Left forelimb (tissue), 1 donor: ENCODE measurements at places on chromosomes 5 and 9.
A peak's percentile ranks its signal among the peaks of the same experiment; 100 is the strongest.

GRCh38 chr5:67426961-67427849 is 230.6 kb upstream of the CD180 start:
- DNase-seq: no peak

- no peak for DNase-seq
Measured at GRCh38 chr9:123470121-123470782, 114.3 kb downstream of the CRB2 start.

GRCh38 chr5:149432376-149432775 is 53.3 kb upstream of the IL17B start:
- no peak for DNase-seq

DNA sequence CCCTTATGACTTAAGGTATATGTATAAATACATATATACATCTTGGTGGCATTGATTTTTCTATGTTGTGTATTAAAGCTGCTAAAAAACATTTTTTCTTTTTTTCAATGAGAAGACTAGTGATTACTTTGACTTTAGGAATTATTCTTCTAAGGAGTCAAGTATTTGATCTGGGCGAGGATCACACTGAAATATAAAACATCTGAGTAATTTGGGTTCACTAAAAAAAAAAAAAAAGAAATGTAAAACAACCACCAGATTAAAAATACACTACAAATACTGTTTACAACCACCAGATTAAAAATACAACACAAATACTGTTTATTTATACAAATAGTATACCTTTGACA is 9.0 kb downstream of the UBAP1 start:
- DNase-seq: no peak

DNA sequence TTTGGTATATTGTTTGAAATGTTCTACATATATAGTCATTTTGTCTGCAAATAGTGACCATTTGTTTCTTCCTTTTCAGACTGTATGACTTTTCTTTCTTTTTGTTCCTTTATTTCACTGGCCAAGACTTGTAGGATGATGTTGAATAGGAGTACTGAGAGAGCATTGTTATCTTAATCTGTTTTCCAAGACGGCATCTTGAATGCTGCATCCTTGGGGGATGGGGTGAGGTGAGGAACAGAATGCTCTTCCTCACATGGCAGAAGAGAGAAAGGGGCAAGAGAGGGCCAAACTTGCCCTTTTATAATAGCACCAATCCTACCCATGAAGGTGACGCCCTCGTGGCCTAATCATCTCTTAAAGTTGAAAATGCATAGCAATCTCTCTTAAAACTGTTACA is 3.7 kb upstream of the ZNF510 start:
- no peak for DNase-seq

DNA sequence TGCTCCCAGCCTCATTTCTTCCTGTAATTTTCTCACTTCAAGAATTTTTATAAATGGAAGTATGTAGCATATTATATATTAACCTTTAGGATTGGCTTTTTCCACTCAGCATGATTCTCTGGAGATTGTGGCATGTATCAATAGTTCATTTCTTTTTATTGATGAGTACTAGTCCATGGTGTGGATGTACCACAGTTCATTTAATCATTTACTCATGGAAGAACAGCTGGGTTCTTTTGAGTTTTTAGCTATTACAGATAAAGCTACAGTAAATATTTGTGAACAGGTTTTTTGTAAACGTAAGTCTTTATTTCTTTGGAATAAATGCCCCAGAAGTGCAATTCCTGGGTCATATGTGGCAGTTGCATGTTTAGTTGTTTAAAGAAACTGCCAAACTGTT is 76.1 kb downstream of the UHRF2 start:
- no peak for DNase-seq

- no peak for DNase-seq
Measured at GRCh38 chr5:103245761-103246160, 12.8 kb upstream of the MACIR start.

GRCh38 chr9:111114486-111114885 is 76.2 kb upstream of the LPAR1 start:
- no peak for DNase-seq

- DNase-seq: no peak
Measured at GRCh38 chr9:130058154-130058553, 4.4 kb downstream of the GPR107 start.

GRCh38 chr9:108040783-108041182 is 551.2 kb upstream of the KLF4 start:
- no peak for DNase-seq

GRCh38 chr5:2863675-2864433 is 112.4 kb upstream of the IRX2 start:
- DNase-seq: no peak

DNA sequence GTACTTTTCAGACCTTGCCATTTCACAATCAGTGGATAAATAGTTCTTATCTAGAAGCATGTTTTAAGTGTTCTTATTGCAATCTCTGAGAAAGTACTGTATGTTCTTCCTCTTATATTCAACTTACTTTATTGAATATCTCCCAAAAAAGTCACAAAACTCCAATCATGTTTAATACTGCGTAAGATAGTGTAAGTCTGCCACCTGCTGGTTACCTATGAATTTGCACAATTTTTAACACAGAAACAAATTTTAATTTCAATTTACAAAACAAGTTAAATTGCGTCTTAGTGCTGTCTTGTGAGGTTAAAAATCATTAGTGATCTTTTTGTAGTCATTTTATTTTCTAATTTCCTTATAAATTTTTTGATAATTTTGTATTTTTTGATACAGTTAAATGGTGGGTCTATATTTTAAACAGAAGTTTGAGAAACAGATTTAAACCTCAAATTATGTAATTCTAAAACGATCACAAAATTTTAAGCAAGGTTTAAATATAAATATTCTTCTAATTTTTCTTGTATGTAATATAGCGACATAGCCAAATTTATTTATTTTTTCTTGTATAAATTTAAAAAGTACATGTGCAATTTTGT is 115.8 kb downstream of the EMB start:
- DNase-seq: no peak

GRCh38 chr5:100790170-100790665 is 112.9 kb downstream of the ST8SIA4 start:
- no peak for DNase-seq

DNA sequence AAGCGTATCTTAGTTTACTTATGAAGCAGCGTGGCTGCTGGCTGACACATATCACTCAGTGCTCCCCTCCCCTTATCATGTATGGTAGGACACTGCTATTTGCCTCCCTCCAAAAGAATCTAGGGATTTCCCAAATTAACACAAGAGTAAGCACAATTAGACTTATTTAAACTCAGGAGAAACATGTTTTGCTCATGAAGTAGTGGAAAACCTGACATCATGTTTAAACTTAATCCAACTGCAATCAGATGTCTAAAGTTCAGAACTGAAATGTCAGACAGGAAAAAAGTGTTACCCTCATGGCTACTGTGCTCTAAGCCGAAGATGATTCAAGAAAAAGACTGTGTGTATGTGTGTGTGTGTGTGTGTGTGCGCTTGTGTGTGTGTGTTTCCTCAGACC is 324.1 kb upstream of the TNC start:
- no peak for DNase-seq

- DNase-seq: no peak
Measured at GRCh38 chr5:90015584-90016018, 394.0 kb downstream of the CETN3 start.

- DNase-seq: no peak
Measured at GRCh38 chr5:180090769-180091546, 19.4 kb upstream of the RNF130 start.

GRCh38 chr5:150302301-150303069 is at the start of gene ARSI:
TSS of gene ARSI (minus strand) at chr5:150302905. CDS start at chr5:150302373, 532 bp downstream.
- DNase-seq: peak; percentile 90

DNA sequence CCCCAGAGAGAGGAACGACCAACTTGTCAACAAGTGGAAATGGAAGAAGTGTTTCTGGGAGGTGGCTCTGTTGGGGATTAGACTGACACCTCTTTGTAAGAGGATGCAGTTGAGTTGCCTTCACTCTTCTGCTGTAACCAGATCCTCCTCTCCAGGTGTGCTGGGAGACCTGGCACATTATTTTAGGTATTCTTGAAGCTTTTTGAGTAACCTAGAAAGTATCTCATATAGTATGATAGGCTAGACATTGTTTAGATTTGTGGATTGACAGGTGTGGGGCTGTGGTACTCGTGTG is 21.6 kb downstream of the SNX30 start:
- no peak for DNase-seq

GRCh38 chr5:2451100-2451499 is 300.4 kb downstream of the IRX2 start:
- DNase-seq: no peak

- no peak for DNase-seq
Measured at GRCh38 chr9:101356619-101357018, 28.2 kb downstream of the BAAT start.

- no peak for DNase-seq
Measured at GRCh38 chr5:113209498-113209897, 225.3 kb downstream of the TSSK1B start.

DNA sequence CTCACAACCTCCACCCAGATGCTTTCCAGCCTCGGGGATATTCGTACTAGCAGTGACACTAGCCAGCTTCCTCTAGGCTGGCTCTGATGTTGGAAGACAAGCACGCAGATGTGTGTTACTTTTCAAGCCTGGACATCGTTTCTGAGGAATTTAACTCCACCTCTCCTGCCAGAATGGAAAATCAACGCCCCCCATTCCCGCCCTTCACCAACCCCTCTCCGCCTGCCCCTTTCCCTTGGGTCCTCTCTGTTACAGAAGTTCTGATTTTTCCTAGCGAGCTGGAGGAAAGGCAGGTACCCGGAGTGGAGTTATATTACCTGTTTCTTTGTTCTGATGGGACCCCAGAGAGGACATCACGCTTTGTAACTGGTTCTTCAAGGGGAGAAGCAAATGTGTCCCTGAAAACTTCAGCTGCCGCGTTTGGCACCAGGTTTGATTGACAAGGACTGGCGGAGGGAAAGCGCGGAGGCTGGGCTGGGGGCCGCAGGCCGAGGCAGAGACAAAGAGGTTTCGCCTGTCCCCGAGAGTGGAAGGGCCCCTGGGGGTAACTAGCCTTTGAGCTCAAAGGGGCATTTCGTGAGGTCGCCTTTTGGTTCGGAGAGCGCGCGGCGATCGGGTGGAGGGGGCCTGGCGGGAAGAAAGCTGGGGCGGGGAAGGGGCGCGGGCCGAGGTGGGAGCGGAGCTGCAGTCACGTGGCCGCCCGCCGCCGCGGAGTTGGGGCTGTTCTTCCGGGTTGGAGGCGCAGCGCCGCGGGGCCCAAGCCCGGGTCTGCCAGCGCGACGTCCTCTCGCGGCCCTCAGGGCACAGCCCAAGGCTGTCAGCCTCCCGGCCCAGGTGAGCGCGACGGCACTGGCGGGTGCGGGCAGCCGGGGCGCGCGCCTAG is at the start of gene NNT:
NNT (plus strand) TSS at position 720 of the 883 bp plus-strand sequence. CDS start 6,016 bp downstream, outside the sequence.
- peak; percentile 90 for DNase-seq

DNA sequence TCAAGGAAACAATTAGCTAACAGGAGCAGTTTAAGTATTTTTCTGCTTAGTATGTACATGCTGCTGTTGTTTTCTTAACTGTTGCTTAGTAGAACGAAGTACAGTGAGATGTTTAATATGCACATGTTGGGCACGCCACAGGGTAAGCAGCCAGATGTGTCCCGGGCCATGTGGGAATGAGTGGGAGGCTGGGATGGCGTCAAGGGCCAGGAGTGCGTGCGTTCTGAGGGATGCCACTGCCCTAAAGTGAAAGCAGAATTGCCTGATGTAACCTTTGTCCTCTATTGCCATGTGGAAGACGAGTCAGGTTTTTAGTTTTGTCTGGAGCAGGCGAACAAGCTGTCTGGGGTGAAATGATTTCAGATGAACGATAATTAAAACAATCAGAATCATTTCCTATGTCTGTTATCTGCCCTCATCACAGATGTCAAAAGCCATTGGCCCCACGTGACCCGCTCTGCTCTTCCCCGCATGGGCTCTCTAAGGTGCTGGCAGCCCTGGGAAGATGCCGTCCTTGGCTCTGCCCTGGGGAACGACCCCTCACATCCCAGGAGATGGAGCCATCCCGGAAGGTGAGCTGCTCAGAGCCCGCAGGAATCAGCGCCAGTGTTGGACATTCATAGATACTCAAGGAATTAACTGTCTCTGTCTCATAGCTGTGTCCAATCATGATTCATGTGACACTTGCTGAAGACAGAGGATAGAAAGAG is 356.6 kb upstream of the IRX4 start:
- DNase-seq: no peak

GRCh38 chr5:44246986-44247385 is 142.2 kb downstream of the FGF10 start:
- no peak for DNase-seq

DNA sequence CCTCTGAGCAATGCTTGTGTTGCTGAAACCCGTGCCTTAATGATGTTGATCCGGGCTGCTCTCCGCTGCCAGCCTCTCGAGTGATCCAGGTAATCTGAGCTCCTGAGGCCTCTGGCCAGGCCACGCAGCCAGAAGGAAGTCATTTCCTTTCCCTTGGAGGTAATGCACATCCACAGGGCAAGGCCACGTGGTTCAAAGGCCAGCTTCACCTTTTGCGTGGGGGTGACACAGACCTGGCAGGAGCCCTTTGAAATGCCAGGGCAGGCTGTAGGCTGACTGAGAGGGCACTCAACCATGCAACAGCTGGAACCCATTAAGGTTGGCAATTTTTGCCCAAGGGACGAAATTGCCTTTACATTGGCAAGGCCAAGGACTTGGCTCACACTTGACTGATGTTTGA is 80.4 kb downstream of the LIX1 start:
- no peak for DNase-seq

DNA sequence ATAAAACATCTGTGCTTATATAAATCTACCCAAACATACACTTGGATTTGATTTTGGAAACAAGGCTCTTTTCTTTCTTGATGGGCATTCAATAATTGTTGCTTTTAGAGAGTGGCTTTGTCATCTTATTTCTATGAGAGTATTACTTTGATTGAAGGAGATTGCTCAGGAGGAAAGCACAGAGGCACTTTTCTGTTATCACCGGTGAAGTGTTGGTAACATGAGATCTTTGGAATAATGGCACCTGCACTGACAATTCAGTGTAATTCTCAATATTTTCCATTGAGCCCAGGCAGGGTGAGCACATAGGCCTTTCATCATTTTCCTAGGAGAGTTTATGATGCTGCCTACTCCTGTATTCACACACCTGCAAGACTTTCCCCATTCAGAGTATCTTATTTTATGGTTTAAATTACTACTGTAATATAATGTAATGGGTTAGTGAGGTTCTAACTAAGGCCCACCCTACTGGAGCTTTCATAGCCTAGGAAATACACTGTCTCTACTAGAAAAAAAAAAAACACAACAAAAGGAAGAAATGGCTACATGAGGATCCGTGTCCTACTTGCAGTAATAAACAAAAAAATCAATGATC is 244.3 kb downstream of the DENND1A start:
- DNase-seq: no peak

- no peak for DNase-seq
Measured at GRCh38 chr9:7266911-7267595, 509.3 kb downstream of the KDM4C start.

DNA sequence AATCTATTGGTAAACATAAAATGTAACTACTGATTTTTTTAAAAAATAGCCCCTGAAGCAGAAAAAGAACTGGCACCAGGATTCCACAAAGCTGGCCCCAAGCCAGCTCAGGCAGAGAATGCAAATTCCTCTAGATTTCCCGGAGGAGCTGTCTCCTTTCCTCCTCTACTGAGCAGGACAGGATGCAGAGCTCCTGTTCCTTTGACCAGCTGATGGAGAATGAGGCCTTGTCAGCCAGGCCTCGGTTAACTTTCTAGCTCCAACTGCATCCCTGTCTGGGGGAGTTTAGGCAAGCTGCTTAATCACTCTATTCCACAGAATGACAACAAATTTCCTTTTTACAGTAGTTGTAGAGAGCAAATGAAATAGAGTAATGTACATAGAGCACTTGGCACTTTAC is 155.5 kb downstream of the GNAQ start:
- DNase-seq: no peak
